ENCODE measurements at places on chromosomes 7 and 10.

GRCh38 chr7:1223196-1223981 is 9.3 kb upstream of the UNCX start:
- no peak for DNase-seq

GRCh38 chr7:37435156-37435855 is 13.4 kb downstream of the ELMO1 start:
- no peak for DNase-seq

- no peak for DNase-seq
Measured at GRCh38 chr7:122764902-122765301, 62.2 kb upstream of the RNF148 start.

DNA sequence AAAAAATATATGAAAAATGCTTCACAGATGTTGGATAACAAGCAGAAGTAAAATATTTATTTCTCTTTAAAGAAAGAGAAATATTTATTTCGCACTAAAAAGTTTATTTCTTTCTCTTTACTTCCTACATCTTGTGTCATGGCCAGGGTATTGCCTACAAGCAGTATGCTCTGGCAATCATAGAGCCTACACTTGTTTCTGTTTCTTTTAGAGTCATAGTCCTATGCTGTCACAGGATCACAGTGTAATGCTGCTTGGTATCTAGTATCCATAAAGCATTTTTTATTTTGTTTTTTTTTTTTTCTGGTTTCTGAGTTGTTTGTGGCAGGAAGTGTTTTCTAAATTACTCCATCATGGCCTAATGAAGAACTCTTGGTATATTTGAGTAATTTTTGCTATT is 116.0 kb downstream of the ATRNL1 start:
- no peak for DNase-seq

- DNase-seq = peak; percentile 37
Measured at GRCh38 chr10:90857635-90858460, at the start of gene HTR7. Gene HTR7 (minus strand): TSS chr10:90858039. CDS start chr10:90857671, 368 bp downstream.

DNA sequence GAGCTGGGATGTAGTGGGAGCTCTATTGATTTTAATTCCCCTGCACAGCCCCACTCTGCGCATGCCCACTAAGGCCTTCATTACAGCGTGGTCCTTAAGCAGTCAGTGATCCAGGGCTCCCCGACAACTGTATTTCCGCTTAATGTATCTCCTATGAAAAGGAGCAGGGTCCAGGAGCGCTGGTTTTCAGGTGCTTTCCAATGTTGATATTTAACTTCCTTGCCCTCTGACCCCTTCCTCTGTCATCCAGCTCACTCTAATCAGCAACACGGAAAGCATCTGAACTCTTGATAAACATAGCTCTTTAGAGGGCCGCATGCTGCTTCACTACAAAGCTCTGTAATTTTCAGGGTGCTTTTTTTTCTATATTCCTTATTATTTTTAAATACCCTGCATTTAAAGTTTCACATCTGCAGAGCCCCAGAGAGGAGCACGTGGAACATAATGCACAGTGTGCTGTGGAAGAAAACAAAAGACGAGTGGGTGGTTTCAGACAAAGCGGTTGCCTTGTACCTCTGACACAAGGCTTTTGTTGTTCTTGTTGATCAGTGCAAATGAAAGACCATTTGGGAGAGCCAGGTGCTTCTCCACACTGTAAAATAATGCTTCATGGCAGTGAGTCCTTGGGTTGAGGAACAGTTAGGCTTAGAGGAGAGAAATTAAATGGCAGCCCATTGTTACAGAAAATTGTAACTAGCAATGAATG is 465.9 kb upstream of the CELF2 start:
- DNase-seq = no peak

- no peak for DNase-seq
Measured at GRCh38 chr7:131691454-131692130, 135.2 kb upstream of the PODXL start.

GRCh38 chr10:44779511-44779910 is 131.6 kb upstream of the TMEM72 start:
- no peak for DNase-seq

DNA sequence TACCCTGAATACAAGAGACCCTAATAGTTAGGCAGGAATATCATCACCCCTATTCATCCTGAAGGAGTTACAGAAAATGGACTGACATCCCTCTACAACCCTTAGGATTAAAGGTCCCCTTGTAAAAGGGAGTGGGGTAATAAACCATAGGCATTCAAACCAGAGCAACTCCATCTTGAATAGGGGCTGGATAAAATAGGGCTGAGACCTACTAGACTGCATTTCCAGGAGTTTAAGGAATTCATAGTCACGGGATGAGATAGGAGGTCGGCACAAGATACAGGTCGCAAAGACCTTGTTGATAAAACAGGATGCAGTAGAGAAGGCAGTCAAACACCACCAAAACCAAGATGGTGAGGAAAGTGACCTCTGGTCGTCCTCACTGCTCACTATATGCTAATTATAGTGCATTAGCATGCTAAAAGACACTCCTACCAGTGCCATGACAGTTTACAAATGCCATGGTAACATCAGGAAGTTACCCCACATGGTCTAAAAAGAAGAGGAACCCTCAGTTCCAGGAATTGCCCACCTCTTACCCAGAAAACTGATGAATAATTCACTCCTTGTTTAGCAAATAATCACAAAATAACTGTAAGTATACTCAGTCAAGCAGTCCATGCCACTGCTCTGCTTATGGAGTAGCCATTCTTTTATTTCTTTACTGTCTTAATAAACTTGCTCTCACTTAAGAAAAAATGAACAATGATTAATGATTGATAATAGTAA is 37.2 kb downstream of the CUBN start:
- DNase-seq = no peak
